ENCODE measurements at places on chromosomes 13 and 19.

- no peak for DNase-seq
Measured at GRCh38 chr13:31890946-31891345, 140.6 kb upstream of the FRY start.

GRCh38 chr13:75458696-75459422 lies 23.1 kb downstream of the TBC1D4 start:
- DNase-seq: no peak

- DNase-seq: peak; percentile 66
Measured at GRCh38 chr19:737591-738093, 13.3 kb upstream of the MISP start.

DNA sequence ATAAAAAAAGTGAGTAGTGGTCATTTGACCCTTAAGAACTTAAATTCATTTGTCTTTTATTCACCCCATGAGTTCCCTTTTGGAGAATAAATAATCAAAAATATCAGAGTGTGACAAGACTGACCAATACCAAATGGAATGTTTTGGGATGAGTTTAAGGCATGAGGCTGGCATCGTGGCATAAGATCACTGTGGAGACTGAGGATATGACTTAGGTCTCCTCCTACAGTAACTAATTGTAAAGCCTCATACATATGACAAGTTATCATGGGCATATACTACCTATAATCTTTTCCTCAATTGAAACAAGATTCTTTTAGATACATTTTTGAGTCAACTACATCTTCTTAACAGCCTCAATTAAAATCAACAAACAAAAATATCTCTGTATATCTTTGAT lies 782.0 kb downstream of the SLITRK1 start:
- no peak for DNase-seq

GRCh38 chr13:110376120-110376519 lies 69.0 kb downstream of the COL4A2 start:
- no peak for DNase-seq

DNA sequence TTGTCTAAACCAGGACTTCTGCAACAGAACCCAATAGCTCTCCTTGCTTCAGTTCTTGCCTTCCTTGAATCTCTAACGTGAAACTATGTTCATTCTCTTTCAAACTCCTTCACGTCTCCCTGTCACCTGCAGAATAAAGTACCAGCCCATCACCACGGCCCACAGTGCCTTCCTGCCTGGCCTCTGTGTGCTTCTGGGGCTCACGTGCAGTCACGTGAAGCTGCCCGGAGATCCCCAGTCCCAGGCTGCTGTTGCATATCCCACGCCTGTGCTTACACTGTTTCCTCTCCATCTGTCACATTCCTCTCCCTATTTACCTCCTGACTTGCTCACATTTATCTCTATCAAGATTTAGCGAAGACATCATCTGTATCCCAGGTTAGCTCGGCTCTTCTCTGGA lies 102.8 kb downstream of the STARD13 start:
- DNase-seq: no peak

- no peak for DNase-seq
Measured at GRCh38 chr13:112510987-112511685, 76.8 kb downstream of the TUBGCP3 start.

DNA sequence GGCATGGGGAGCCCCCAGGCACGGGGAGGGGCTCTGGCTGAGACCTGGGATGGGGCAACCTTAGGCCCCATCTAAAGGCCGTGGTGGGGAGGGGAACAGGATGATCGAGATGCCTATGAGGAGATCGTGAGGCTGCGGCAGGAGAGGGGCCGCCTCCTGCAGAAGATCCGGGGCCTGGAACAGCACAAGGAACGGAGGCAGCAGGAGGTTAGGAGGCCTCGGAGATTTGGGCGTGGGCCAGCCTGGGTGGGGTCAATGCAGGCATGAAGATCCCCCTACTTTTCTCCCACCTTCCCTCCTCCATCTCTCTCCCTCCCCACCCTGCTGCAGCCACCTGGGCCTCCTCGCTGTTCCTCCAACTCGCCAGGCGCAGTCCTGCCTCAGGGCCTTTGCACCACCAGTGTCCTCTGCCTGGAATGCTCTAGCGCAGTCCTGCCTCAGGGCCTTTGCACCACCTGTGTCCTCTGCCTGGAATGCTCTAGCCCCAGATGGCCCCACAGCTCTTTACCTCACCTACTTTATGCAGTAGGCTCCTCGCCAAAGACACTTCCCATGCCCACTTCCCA lies 19.1 kb upstream of the EBI3 start:
- DNase-seq: no peak

GRCh38 chr19:3499738-3500428 lies 591 bp downstream of the DOHH start:
- no peak for DNase-seq

DNA sequence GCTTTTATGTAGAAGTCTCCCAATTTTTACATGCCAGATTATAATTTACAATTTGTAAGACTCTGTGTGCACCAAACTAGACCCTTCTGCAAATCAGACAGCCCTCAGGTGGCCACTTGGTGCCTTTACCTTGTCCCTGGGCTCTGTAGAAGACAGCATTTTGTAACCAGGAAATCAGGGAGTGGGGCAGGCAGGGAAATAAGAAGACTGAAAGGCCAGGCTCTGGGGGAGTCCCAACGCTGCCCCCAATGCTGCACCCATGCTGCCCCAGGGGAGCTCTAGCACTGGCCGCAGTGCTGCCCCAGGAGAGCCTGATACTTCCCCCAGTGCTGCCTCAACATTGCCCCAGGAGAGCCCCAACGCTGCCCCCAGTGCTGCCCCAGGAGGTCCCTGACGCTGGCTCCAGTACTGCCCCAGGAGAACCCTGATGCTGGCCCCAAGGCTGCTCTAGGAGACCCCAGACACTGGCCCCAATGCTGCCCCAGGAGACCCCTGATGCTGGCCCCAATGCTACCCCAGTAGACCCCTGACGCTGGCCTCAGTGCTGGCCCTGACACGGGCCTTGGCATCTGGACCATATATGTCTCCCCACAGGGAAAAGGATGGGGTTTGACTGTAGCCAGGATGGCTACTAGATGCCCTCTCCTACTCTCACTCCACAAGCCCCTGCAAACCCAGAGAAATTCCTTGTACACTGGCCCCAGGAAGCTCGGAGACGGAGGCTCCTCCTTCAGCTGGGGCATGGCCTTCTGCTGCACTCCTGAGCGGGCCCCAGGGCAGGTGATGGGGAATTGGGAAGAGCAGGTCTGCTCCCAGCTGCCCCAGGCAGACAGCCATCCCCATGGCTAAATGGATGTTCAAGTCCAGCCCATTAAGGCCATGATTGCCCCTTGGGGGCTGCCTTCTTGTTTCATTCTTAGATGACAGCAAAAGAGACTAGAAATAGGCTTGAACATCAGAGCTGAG lies 23.6 kb downstream of the VSTM2B start:
- no peak for DNase-seq

DNA sequence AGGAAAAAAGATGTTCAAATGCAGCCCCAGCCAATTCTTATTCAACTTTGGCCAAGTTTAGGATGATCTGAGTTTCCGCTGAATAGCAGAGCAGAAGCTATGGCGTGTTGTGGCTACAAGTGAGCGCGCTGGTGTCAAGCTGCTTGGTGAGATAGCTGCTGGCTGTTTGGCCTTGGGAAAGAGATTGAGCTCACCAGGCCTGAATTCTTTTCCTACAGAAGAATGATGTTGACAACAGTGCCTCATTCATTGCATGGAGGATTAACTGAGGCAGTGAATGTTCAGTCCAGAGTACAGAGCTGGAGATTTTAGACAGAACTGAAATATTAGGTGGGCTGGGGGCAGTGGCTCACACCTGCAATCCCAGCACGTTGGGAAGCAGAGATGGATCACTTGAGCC lies 31.5 kb upstream of the MAP3K10 start:
- no peak for DNase-seq

GRCh38 chr19:6279620-6279930 lies 200 bp downstream of the MLLT1 start:
- no peak for DNase-seq

DNA sequence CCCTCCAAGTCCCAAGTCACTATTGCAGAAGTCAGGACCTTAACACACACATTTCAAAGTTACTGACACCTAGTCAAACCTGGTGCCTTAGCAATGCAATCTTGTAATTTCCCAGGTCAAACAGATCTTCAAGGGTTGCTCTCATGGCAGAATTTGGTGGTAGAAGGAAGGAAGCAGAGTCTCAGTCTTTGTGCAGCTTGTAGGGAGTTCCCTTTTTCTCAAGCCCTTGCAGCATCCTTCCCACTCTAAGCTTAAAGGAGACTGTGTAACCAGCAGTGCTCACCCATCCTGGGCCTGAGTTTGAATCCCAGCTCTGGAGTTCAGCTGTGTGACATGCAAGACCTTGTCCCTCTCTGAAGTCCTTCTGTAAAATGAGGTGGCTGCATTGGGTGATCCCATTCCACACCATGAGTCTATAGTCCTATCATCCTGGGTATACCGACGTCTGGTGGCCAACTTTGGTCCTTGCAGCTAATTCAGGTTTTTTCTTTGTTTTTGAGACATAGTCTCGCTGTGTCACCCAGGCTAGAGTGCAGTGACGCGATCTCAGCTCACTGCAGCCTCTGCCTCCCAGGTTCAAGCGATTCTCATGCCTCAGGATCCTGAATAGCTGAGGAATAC lies 9.8 kb downstream of the SIGLEC10 start:
- DNase-seq: peak; percentile 10

DNA sequence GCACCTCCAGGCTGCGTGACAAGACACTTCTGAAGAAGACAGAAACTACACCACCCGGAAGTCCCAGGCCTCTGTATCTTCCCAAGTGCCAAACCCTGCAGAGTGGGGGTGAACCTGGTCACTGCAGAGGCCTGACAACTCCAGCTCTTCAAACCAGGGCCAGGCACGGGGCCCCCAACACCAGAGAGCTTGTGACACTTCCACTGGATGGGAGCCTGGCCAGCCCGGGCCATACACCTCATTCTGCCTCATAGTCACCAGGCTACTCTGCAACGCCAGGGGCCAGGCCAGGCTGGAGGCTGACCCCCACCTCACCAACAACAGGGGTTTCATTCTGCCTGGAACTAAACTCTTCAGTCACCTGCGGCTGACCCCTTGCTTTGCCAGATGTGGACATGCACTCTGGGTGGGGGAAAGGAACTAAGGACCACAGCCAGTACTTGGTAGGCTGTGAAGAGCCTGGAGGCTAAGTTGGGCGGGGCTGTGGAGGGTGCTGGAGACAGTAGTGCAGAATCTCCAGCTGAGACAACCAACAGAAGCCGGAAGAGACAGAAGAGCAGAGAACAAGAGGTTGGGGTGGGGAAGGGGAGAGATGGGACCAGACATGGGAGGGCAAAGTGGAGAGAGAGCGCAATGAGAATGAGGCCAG lies 23.0 kb downstream of the TUBA3C start:
- no peak for DNase-seq

DNA sequence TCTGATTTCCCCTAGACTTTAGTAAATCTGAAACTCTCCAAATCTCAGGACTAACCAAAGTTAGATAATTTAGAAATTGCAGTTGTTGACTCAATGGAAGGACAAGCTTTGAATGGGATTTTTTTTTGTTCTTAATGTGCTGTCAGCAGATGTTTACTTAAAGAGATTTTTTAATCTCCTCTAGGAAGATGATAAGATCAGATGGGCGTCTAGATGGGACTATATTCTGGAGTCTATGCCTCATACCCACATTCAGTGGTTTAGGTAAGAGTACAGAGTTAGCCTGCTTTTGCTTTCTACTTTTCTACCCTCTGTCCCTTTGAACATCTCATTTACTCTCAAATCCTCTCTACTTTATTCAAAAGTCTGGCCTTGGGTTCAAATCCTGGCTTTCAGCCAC lies 39.3 kb downstream of the TM9SF2 start:
- DNase-seq: no peak

GRCh38 chr13:94988654-94989053 lies 276.3 kb upstream of the SOX21 start:
- no peak for DNase-seq

GRCh38 chr19:27822336-27822735 lies 1390.6 kb downstream of the UQCRFS1 start:
- no peak for DNase-seq

DNA sequence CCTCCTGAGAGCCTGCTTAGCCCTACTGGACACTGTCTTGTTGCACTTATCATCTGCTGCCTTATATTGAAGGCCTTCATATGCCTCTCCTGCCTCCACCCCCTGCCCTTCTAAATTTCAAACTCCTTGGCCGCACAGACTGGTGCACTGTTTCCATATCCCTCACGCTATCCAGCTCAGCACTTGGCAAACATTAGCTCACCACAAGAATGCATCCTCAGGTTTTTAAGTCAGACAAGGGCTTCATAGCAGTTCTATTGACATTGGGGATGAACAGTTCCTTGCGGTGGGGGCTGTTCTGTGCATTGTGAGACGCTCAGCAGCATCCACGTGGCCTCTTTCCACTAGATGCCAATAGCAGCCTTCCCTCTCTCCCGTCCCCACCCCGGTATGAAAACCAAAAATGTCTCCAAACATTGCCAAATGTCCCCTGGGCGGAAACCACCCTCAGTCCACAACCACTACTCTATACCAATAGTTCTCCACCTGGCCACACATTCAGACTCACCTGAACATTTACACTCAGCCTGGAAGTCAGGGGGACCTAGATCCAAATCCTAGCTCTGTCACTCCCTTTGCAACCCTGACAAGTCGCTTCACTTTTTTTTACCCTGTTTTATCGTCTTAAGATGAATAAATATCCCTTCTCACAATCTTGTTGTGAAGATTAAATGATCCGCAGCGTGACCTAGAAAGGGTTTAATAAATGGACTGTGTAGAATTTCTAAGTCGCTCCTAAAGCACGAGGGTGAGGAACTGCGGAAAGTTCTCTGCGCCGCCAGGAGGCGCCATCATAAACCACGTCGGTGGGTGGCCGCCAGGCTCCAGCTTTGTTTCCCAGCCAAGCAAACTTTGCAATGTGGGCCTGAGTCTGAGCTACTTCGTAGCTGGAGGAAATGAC lies 3.6 kb upstream of the CEACAM3 start:
- peak; percentile 61 for DNase-seq

DNA sequence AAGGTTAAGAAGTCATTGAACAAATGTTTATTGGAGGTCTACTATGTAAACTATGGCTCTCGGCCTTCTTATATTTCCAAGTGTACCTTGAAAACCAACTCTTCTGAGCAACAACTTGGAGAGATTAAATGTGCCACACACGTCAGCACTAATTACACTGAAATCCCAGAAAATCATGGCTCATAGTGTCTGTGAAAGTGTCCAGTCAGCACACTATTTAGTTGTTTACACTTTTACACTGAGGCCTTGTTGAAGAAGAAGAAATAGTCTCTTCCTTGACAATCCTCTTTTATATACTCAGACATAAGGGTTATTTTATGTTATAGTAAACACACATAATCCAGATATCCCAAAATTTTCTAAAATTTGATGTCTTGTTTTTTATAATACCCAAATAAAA lies 30.9 kb upstream of the NBEA start:
- no peak for DNase-seq

DNA sequence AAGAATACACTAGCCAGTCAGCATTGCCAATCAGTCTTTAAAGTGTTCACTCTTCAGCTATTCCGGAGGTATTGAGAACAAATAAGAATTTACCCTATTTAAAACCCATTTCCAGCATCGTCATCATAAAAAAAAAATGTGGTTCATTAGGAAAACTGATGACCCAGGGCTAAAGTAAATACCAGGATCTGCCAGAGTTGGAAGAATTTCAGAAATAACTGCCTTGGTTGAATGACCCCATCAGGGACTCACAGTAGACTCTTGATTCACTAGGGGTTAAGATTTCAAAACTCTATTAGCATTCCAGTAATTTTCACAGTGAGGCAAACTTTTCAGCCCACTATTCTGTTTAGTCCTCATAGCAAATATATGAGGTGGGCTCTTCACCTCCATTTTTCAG lies 377.0 kb downstream of the ITGBL1 start:
- DNase-seq: no peak

- DNase-seq: no peak
Measured at GRCh38 chr13:113653264-113654174, 4.5 kb downstream of the ATP4B start.
